Tibial artery (tissue), 4 donors: ENCODE measurements at places on chromosomes 5 and 9.

- no peak for DNase-seq
These were observed 30.5 kb downstream of the MACIR start for GRCh38 chr5:103289024-103289423.

DNA sequence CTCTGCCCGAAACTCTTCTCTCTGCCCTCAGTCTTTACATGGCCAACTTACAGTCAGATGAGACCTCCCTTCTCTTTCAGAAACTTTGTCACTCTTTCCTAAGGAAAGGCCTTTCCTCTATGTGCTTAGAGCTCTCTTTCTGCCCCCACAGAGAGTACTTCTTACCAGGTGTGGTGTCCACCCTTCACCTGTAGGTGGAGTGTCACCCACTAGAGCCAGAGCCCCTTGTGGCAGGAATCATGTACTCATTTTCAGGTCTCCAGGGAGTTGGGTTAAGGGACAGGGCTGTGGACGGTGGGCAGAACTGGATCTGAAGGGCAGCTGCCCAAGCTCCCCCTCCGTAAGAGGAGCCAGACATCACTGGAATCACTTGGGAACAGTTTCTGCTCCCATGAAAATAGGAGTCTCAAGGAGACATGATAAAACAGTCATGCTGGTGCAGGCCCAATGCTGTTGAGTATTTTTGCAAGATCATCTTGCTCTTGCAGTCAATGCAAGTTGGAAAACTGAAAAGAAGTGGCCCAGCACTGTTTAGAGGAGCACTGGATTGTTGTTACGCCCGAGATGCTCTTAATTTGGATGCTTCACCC, 436.7 kb downstream of the ZSWIM6 start:
- no peak for DNase-seq

- DNase-seq: no peak
These were observed 6.3 kb downstream of the PCDH1 start for GRCh38 chr5:141871870-141872269.

- DNase-seq: peak; percentile 35
These were observed 85.4 kb upstream of the FSTL4 start for GRCh38 chr5:133697536-133698258.

- DNase-seq: no peak
These were observed 411 bp upstream of the MAT2B start for GRCh38 chr5:163505049-163505367.

- no peak for DNase-seq
These were observed 66.4 kb downstream of the DAPK1 start for GRCh38 chr9:87564111-87564510.

- DNase-seq: no peak
These were observed 892.6 kb downstream of the TAF11L14 start for GRCh38 chr5:18526792-18527405.

- no peak for DNase-seq
These were observed 19.8 kb upstream of the NUDT12 start for GRCh38 chr5:103582364-103582763.

- no peak for DNase-seq
These were observed 30.5 kb upstream of the FOXB2 start for GRCh38 chr9:76988941-76989340.

DNA sequence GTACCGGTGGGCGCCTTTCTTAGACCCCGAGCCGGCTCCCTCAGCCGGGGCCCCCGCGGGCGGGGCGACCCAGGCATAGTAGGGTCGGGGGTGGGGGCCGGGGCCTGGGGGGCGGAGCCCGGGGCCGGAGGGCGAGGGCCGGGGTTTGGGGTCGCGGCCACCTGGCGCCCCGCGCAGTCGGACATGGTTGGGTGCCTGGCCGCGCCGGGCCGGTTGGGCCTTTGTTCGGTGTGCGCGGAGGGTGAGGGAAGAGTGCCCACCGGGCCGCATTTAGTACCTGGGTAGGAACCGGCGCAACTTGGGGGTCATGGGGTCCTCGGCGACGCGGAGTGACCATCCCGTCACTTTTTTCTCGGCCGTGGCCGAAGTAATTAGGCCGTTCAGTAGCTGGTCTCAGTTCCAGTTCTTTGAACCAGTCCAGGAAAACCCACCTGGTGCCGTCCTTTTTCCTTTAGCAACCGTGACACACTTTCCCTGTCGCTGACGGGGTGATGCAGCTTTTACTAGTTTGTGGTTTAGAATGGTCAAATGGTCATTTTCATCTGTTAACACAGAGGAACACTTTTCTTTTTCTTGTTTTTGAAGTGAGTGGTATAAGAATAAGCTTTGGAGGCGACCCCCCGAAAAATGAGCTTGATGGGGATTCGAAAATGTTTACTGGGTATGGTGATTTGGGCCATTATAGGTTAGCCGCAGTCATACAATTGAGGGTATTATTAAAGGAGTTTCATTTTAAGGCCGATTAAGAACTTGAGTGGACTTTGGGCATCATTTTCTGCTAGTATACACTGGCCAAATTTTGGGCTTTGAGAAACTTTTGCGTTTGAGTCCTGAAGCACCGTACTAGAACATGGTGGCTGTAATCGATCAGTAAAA, 589 bp downstream of the CKS2 start:
- DNase-seq: no peak

DNA sequence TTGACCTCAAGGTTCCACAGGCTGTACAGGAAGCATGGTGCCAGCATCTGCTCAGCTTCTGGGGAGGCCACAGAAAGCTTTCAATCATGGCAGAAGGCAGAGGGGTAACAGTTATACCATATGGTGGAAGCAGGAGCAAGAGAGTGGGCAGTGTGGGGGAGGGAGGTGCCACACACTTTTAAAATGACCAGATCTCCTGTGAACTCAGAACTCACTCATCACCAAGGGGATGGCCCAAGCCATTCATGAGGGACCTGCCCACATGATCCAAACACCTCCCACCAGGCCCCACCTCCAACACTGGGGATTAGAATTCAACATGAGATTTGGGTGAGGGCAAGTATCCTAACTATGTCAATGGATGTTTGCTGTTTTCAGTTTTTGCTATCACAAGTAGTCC, 16.2 kb downstream of the CYFIP2 start:
- DNase-seq: no peak
